BJ (cell line): ENCODE measurements at places on chromosomes 12 and 14.

DNA sequence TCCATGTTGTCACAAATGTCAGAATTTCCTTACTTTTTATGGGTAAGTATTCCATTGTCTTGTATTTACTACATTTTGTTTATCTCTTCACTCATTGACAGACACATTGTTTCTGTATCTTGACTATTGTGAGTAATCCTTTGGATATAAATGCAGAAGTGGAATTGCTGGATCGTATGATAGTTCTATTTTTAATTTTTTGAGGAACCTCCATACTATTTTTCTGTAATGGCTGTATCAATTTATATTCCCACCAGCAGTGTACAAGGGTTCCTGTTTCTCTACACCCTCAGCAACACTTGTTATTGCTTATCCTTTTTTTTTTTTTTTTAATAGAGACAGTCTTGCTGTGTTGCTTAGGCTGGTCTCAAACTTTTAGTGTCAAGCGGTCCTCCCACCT, 3.5 kb upstream of the KICS2 start:
- DNase-seq = no peak

GRCh38 chr12:4449851-4450221, 4.2 kb upstream of the FGF6 start:
- no peak for DNase-seq

GRCh38 chr12:20722142-20722541, 27.0 kb downstream of the SLCO1C1 start:
- DNase-seq = no peak

- DNase-seq = no peak
Observed at GRCh38 chr14:82388488-82388887, 854.8 kb upstream of the SEL1L start.

DNA sequence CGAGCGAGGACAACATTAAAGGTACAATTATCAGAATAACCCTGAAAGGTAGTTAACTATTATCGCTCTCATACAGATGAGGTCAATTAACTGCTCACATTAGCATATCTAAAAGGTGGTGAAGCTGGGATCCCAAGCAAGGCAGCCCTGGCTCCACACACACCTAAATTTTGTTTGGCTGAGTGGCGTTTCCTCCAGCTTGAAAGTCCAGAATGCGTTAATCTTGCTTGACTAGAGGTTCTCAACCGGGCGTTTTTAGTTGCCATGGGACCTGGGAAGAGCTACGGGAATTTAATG, 531 bp downstream of the DLGAP5 start:
- no peak for DNase-seq

DNA sequence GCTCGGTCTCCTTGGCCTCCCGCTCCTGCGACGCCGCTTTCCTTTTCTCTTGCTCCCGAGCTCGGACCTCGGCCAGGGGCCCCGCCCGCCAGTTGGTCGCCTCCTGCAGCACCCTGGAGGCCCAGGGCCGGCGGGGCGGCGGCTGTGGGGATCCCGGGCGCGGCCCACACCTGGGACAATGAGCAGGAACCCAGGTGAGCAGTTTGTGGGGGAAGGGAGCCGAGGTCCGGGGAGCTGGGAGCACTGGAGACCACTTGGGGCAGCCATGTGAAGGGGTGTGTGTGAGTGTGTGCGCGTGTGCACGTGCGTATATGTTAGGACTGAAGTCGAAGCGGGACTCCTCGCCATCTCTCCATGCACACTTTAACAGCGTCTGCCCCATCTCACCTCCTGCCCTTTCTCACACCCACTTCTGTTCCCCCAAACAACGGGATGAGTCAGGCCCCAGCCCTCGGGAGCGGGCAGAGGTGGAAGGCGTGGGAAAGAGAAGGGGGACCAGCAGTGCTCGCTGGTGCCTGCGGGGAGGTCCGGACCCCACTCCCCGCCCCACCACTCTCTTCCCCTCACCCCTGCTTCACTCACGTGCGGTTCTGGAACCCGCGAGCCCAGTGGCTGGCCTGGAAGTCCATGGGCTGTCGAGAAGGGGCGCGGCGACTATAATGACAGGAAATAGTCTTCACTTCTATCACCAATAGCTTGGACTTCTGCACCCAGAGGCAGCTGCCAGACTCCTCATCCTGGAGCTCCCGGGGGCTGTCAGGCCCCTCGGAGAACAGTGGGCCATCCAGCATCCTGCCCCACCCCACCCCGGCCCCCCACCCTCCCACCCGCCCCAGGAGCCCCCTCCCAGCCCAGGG, 450 bp downstream of the DDN start:
- DNase-seq = no peak

GRCh38 chr12:124827588-124828184, 36.0 kb downstream of the SCARB1 start:
- DNase-seq = no peak

- no peak for DNase-seq
Observed at GRCh38 chr12:69905801-69906200, 80.8 kb downstream of the MYRFL start.

DNA sequence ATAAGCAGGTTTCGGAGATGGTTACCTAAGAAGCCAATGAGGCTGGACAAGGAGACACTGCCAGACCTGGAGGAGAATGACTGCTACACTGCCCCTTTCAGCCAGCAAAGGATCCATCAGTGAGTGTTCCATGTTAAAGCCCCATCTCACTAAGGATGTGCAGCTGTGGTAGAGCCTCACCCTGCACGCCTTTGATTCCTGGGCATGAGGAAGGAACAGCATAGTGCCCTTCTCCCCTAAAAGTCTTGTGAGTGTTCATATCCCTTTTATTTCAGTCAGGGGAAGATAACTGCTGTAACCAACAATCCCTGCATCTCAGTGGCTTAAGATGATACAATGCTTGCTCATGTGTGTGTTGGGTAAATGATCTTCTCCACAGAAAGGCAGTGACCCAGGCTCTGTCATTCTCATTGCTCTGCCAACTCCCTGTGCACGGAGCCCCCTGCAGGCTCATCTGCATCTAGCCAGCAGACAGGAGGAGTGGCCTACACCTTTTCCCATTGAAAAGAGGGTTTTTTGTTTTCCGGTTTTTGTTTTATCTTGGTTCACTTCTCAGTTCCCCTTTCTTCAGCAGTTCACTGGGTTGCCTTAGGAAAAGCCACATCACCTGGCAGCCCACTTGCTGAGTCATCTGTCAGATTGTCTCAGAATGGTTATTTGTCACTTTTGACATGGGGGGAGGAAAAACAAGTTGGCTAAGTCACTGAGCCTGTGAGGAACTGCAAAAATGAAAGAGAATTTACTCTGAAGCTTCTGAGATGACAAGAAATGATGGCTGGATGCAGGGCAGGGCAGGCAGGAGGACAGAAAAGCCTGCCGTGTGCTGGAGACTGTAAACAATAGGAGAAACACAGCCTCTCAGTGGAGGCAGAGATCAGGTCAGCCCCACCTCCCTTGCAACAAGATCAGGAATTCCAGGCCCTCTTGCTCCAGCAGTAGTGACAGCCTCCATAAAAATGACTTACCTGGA, 193.3 kb downstream of the ANO4 start:
- no peak for DNase-seq

GRCh38 chr14:73759183-73759713, 45.1 kb upstream of the PNMA1 start:
- DNase-seq = no peak

GRCh38 chr12:113069751-113070116, 13.2 kb downstream of the DTX1 start:
- DNase-seq = no peak

GRCh38 chr12:104411826-104412641, 44.7 kb upstream of the CHST11 start:
- DNase-seq = no peak

- DNase-seq = no peak
Observed at GRCh38 chr12:53781228-53781801, 29.5 kb upstream of the CISTR start.

GRCh38 chr14:52350445-52350844, 36.3 kb downstream of the PTGER2 start:
- no peak for DNase-seq

- no peak for DNase-seq
Observed at GRCh38 chr14:28151926-28152325, 614.7 kb upstream of the FOXG1 start.

GRCh38 chr14:69580009-69580577, 5.4 kb upstream of the CCDC177 start:
- DNase-seq = no peak

DNA sequence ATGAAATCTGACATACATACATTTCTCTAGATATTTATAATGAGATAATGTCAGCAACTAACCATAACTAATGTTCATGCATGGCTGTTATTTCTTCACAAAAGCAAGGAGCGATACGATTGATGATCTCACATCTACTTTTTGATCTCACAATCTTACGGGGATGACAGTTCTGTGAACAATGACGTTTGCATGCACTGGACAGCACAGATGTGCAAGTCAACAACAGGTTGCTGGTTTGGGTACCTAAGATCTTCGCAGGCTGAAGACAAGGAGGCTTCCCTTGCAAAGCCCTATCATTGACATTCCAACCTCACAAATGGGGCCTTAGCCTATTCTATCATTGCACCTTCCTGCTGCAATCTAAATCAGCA, 53.6 kb downstream of the C12orf42 start:
- no peak for DNase-seq

DNA sequence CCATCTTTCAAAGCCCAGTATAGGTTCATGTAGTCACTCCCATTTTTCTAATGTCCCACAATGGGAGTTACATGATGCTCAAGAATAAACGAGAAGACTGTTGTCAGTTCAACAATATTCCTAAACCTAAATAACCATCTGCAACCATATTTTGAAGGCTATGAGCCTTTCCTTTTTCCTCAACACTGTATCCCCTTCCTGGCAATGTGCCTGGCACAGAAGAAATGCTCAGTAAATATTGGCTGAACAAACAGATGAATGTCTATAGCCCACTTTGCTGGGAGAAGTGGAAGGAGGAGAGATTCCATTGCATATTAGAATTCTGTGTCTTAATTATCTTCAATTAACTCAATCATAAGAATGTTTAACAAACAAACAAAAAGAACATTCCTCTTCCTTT, 6.1 kb downstream of the ARMH4 start:
- no peak for DNase-seq

- DNase-seq = no peak
Observed at GRCh38 chr12:20656600-20656999, 38.5 kb upstream of the SLCO1C1 start.

DNA sequence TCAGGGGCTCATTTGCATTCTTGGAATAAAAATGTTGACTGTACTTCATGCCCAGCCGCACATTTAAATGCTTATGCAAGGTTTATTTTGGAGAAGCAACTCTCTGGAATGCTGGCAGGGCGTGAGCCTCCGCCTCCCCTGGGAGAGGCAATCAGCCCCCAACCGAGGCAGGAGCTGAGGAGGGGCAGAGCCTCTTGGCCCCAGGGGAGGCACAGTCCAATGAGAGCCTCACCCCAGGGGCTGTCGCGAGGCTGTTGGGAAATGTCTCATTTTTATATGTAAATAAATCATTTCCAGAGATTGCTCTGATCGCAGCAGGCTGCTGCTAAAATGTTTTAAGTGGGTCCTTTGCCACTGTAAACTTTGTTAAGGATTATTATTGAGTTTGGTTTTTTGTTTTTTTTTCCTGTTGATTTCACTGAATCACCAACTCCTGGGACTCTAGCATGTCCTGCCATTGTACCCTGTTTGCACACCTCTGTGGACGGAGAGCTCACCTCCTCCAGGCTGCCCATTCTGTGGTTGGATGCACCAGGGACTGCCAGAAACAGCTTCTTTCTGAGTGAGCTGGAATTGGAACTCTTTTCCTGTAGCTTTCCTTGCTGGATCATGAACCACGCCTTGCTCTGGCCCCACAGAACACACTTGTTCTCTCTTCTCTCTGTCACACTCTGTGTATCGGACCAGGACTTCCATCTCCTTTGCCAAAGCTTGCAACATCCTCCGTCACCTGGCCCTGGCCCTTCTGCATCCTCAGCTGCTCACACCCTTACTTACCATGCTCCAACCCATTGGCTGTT, 46.9 kb upstream of the FAM181A start:
- DNase-seq = no peak

DNA sequence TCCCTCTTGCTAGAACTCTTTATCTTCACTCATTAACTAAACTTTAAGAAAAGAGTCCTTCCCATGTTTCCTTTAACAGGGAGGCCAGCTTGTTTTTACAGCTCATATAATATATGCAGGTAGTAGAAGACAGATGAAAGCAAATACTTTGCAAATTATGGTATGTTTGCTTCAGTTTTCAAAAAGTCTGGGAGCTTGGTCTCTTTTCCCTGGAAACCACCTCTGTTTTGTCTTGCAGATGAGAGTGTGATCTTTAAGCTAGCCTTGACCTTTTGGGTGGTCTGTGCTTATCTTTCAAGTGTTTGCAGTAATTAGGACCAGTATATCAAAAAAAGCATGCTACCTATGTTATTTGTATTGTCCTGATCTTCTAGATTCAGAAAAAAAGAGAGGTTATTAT, 62.7 kb downstream of the ERC1 start:
- no peak for DNase-seq

DNA sequence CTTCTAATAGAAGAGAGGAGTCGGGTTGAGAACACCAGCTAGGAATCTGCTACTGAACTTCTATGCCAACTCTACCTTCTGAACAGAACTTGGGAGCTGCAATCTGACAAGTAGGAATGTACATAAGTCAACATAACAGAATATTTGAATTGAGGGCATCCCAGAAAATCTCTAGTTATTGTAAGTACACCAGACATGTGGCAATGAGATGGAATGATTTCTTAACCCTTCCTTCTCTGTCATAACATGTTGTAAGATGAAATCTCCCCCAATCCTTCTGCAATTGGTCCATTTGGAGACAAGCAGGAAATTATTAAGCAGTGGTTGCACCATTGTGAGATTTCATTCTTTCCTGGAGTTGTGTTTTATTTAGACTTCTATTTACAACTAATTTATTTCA, 68.7 kb upstream of the TMPO start:
- DNase-seq = no peak

- DNase-seq = no peak
Observed at GRCh38 chr12:15662983-15663659, 126.1 kb downstream of the EPS8 start.

DNA sequence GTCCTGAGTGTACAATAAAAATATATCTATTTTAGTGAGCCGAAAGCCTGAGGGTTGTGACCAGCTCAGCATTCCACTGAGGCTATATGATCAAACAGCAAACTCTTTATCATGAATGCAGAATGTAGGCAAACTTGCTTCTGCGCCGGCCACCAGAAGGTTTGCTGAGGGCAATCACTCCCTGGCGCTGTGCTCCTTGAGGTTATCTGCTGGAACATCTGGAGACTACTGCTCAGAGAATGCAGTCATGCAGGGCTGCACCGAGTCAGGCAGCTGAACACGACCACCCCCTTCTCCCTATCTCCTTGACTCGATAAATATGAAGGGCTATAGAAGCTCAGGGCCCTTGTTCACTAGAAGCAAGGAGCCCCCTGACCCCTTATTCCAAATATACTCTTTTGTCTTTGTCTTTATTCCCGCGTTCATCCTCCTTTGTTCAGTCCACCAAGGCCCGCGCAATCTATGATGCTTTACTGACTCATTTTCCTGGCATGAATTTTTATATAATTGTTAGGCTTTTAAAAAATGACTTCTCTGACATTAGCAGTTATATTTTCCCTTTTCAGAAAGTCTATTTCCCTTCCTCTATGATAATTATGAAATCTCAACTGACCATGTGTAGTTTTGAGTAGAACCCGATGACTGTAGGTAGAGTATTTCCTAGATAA, 1089.3 kb downstream of the SLC16A7 start:
- no peak for DNase-seq
